ENCODE measurements at places on chromosomes 3 and 15.

- no peak for DNase-seq
These were observed 18.9 kb downstream of the MUC20 start for GRCh38 chr3:195739561-195740111.

DNA sequence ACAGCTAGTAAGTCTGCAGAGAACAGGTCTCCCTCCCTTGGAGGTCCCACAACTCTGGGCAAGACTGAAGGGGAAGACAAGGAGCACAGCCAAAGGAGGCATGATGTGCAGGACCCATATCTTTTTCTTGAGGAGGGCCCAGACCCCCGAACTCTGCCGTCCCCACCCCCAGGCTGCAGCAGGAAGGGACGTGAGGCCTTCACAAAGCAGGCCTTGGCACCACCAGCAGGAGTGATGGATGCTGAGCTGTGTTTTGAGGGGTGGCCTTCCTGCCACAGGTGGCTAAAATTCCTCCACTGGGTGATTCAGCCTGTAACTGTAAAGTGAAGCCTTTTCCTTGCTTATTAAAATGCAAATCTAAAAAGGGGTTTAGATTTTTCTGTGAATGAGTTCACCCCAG, 8.6 kb downstream of the PLA2G4D start:
- no peak for DNase-seq

GRCh38 chr3:183189641-183190040, 27.1 kb upstream of the LAMP3 start:
- DNase-seq: no peak

DNA sequence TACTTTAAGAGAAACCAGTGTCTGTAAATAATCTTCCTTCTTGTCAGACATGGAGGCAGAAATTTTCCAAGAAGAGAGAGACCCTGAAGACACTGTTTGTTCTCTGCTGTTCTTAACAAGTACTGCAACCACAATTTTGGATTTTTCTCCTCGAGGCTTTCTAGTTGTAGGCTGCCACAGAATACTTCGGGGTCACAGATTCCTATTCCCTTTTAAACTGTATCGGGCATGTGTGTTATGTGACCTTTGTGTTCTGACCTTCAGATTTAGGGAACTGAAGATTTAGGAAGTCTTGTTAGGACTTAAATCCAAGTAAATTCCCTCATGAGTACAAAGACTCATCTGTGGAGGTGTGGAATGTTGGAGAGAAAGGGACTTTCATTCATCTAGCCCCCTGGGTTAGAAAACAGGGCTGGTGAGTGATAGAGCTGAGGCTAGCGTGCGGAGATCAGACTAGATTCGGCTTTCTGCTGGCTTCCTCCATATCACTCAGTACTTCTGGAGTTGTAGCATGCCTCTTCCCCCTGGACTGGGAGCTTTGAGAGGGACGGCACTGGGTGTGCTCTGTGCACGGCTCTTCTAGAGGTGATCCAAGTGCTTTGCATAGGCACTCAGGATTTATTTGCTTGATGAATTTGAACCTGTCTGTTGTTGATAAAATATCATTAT, 237.0 kb downstream of the LPP start:
- DNase-seq: no peak

GRCh38 chr15:62241135-62241770, 76.2 kb upstream of the C2CD4B start:
- no peak for DNase-seq

DNA sequence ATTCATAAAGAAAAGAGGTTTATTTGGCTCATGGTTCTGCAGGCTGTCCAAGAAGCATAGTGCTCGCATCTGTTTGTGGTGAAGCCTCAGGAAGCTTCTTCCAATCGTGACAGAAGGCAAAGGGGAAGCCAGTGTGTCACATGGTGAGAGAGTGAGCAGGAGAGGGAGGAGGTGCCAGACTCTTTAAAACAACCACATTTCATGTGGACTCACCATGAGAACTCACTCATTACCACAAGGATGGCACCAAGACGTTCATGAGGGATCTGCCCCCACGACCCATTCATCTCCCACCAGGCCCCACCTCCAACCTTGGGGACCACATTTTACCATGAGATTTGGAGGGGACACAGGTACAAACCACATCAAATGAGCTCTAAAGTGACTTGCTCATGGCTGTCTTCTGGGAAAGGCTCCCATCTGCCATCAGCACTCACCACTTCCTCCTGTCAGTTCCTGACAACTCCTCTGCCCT, 327.3 kb upstream of the TLE3 start:
- DNase-seq: no peak

DNA sequence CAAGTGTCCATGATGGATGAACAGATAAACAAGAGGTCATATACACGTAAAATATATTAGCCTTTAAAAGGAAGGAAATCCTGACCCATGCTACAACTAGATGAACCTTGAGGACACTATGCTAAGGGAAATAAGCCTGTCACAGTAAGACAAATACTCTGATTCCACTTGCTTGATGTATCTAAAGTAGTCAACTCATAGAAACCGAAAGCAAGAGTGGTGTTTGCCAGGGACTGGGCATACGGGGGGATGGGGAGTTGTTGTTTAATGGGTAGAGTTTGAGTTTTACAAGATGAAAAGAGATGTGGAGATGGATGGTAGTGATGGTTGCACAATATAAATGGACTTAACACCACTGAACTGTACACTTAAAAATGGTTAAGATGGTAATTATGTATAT, 65.4 kb downstream of the C3orf70 start:
- no peak for DNase-seq

Measured in stimulated activated CD8-positive, alpha-beta memory T cell treated with anti-CD3 and anti-CD28 coated beads, Interleukin-2, amount 100 ng/mL, for 1 hour (primary cell).